ENCODE measurements at places on chromosomes 12 and 14.

- no peak for DNase-seq
Measured at GRCh38 chr12:29286081-29286790, 94.7 kb downstream of the ERGIC2 start.

DNA sequence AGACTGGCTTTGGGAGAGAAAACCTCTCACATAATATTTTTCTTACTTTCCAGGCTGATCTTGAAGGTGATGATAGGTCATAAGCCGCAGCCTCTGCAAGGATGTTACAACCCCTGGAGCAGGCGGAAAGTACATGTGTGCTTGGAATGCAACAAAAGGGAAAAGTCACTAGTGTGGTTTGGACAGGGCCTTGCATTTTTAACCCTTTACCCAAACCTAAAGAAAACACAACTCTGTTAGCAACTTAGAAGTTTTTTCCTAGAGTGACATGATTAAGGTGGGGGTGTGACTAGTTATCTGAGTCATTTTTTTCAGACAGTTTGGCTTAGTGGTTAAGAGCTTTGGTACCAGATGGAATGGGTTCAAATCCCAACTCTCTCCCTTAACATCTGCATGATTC lies 97.0 kb downstream of the TMEM30B start:
- no peak for DNase-seq

- no peak for DNase-seq
Measured at GRCh38 chr12:116244001-116244400, 33.5 kb downstream of the MED13L start.

- no peak for DNase-seq
Measured at GRCh38 chr14:101917413-101918017, 46.9 kb upstream of the DYNC1H1 start.

DNA sequence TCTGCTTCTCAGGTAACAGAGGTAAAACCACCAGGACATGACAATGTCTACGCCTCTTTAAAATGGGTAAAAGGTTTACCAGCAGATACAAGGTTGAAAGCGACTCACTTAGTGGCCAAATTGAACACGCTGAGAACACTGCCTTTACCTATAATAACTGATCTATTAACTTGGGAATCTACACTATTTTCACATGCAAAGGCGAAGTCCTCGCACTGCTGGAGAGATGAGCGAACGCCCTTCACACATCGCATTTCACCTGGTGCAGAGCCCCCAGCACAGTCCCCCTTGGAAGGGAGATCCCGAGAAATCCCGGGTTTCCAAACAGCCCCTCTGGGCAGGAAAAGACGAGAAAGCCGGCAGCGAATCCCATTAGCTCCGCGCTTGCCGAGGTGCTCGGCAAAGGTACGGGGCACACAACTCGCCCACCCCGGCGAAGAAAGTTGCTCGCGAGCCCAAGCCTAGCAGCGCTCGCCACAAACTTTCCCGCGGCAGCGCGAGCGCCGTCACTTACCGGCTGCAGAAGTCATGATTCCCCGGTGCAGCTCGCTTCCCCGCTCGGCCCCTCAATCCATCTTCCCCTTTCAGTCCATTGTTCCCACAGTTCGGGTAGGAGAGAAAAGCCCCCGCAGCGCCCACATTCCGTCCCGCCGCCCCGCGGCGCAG lies 423 bp downstream of the FGD6 start:
- no peak for DNase-seq

GRCh38 chr14:34319140-34319539 lies 142.9 kb downstream of the SPTSSA start:
- no peak for DNase-seq

GRCh38 chr12:45336762-45337596 lies 121.1 kb downstream of the ANO6 start:
- no peak for DNase-seq

DNA sequence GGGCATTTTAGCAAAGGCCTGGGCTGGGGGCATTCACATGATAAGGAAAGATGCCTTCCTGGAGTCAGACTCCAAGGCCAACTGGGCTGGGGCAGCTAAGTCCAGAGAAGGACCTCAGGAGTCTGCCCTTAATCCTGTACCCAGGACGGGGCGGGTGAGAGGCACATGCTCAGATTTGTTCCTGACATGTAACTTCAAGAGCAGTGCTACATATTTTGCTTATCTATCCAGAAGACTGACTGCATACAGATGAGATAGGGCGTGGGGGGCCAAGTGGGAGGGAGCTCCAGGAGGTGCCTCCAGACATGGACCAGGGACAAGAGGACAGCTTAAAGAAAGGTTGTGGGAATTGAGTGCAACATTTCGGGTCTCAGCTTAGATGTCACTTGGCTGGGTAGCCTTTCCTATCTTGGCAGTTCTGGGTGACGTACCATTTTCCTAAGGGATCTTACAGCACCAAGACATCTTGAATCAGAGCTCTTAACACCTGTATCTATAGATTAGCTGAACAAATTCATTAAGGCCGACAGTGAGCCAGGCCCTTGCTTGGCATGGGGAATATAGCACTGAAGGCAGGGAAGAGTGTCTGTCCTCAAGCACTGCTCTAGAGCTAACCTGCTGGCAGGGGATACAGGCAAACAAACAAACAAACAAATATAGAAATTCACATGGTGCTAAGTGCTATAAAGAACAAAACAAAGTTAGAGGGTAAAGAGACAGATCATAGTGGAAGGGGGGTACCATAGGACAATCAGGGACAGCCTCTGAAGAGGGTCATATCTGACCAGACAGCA lies 61.2 kb downstream of the PTPN21 start:
- no peak for DNase-seq

DNA sequence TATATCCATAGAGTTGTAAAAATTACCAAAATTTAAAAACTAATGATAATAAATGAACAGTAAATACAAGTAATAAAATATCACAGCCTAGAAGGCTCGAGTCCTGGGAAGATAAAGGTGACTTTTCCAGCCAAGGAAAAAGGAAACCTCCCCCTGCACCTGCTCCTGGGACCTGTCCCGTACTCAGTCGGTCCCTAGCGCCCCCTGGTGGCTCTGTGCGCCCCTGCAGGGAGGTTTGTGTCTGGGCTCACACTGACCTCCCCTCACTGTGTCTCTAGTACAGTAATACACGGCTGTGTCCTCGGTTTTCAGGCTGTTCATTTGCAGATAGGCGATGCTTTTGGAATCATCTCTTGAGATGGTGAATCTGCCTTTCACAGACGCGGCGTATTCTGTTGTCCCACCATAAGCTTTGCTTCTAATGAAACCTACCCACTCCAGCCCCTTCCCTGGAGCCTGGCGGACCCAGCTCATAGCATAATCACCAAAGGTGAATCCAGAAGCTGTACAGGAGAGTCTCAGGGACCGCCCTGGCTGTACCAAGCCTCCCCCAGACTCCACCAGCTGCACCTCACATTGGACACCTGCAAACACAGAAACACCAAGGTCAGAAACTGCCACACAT lies 1030.4 kb downstream of the TMEM121 start:
- peak; percentile 65 for DNase-seq

GRCh38 chr12:107560899-107561285 lies 124.7 kb upstream of the PWP1 start:
- no peak for DNase-seq

DNA sequence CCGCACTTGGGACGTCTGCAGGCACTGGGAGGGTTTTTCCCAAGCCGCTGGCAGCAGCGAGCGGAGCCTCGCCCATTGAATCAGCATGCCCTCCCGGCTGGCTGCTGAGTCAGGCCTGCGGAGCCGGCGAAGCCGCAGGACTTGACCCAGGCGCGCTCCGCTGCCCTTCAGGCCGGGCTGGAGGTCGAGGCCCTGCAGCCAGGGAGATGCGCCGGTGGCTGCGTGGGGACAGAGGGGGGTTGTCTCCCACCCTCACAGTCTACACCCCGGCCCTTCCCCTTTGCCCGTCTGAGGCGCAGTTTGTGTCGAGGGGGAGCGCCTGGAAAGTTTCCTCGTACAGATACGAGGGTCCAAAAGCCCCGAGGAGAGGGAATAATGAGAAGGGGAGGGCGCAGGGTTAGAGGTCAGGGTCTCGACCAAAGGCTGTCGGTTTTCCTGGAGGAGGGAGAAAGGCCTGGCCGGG lies 759 bp upstream of the KLC1 start:
- no peak for DNase-seq

DNA sequence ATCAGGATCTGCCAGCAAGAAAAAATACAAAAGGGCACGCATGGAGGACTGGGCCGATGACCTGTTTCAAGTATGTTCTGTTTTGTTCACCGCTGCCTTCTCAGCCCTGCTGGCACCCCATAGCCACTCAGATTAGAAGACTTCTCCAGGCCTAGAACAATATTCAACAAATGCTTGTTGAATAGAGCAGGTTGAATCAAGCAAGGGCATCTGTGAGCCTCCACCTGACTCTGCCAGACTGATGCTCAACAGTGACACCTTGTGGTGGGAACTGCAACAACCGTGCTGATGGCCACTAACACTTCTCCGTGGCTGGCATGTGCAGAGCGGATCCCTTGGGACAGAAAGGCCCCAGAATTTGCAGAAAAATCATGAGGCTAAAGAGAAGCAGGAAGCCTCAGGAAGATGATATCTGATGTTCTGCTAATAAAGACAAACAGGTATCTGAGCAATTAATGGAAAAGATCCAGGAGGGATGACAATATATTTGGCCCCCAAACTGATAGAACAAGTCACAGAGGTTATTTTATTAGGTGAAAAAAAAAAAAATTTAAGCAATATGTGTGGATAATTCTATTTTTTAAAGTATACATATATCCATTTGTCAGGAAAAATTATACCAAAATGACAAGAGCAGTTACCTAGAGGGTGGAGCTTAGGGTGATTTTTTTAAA lies 114.3 kb downstream of the KSR2 start:
- DNase-seq = no peak

- no peak for DNase-seq
Measured at GRCh38 chr14:22597265-22597664, 835 bp upstream of the ABHD4 start.

GRCh38 chr12:122980183-122981035 lies at the start of gene ARL6IP4:
TSS of gene ARL6IP4 (plus strand) at chr12:122980681. CDS start at chr12:122981140, 459 bp downstream.
- peak; percentile 30 for DNase-seq

- DNase-seq = no peak
Measured at GRCh38 chr14:103517721-103518421, 4.8 kb downstream of the CKB start.

- no peak for DNase-seq
Measured at GRCh38 chr14:63578300-63578699, 35.1 kb upstream of the PPP2R5E start.

GRCh38 chr14:95034788-95035187 lies 122.5 kb downstream of the DICER1 start:
- DNase-seq = no peak

DNA sequence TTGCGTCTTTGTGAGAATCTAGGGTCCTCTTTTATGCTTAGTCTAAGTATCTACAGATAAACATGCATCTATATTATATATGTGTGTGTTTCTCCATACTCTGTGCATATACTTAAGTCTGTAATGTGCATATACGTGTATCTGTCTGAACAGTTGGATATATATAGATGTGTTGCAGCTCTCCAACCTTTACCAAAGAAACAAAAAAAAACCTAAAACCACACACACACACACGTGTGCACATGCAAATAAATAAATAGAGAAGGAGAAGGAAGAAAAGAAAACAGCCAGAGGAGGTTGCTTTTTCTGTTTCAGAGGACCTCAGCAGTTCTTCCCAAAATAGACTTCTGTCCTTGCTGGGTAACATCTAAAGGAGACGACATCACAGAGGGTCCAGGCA lies 244.9 kb downstream of the CACNA1C start:
- no peak for DNase-seq

- DNase-seq = no peak
Measured at GRCh38 chr14:95365401-95365800, 45.7 kb upstream of the CLMN start.

DNA sequence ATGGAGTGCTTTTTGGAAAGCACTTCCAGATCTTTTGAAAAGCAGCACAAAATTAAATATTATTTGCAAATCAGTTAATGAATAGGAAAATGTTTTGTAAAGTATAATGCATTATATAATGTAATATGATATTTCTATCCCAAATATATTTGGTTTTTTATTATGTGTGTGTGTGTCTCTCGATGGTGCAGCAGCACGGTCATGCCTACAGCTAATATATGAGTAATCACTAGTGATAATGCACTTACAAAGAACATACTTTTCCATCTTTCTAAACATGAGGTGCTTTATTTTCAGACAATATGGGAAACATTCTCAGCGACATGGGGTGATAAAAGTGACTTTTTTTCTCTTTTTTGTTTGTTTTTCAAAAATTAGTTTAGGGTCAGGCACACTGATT lies 1.3 kb upstream of the EEA1 start:
- no peak for DNase-seq

GRCh38 chr12:24083838-24084237 lies 134.4 kb upstream of the SOX5 start:
- DNase-seq = no peak

GRCh38 chr14:61977217-61977616 lies 215.0 kb downstream of the SNAPC1 start:
- DNase-seq = no peak

DNA sequence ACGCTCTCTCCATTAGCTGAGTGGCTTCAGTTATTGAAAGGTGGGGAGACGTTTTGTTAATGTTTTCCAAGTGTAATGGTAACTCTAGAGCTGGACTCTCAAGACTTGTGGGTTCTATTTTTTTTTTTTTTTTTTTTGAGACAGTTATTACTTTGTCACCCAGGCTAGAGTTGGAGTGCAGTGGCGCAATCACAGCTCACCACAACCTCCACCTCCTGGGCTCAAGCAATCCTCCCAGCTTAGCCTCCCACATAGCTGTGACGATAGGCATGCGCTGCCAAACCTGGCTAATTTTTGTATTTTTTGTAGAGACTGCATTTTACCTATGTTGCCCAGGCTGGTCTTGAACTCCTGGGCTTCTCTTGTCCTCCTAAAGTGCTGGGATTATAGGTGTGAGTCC lies 26.2 kb downstream of the ATF1 start:
- DNase-seq = no peak

- DNase-seq = no peak
Measured at GRCh38 chr14:22563987-22564386, 25.0 kb downstream of the DAD1 start.

DNA sequence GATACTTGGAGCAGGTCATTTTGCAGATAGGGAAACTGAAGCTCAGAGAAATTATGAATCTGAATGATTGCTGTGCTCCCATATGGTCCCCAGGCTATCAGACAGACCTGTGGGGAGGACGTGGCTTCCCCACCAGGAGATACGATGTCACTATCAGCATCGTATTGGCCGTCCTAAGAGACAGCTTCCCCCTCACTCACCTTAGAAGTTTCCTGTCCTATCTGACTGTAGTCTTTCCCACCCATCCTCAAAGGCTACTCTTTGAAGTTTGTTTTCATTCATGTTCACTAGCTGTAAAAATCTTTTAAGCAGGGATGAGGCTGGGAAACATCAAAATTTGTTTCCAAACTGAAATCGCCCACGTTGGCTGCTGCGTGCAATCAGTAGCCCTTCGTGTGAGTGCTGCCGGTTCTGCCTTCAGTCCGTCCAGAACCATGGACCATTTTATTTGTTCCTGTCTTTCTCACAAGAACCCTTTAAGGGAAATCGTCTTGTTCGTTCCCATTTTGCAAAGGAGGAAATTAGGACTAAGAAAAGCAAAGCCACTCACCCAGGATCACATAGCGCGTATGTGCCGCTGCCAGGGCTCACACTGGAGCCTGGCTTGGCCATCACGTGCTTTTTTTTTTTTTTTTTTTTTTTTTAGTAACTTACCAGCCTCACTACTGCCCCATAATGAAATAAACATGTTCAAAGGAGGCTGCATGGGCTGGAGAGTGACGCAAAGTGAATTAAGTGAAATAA lies 1.0 kb upstream of the KDM2B start:
- DNase-seq = no peak

All from stimulated activated CD8-positive, alpha-beta memory T cell treated with anti-CD3 and anti-CD28 coated beads, Interleukin-4, amount 100 ng/mL, for 4 hours (primary cell).